AG09319 (cell line): ENCODE measurements at places on chromosomes 2 and 18.

DNA sequence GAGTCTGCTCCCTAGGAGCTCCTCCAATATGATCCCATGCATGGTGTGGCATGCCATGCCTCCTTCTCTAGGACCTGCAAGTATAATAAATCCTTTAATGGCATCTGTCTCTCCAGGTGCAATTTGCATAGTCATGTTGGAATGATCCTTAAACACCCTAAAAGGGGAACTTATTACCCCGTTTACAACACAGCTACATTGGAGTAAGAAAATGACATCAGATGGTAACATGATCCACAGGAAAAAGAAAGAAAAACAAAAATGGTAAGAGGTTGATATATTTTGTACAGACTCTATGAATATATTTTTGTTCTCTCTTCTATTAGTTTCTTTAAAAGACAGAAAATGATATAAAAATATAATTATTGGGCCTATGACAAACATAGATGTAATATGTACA lies 79.0 kb downstream of the CRACDL start:
- DNase-seq, result no peak

DNA sequence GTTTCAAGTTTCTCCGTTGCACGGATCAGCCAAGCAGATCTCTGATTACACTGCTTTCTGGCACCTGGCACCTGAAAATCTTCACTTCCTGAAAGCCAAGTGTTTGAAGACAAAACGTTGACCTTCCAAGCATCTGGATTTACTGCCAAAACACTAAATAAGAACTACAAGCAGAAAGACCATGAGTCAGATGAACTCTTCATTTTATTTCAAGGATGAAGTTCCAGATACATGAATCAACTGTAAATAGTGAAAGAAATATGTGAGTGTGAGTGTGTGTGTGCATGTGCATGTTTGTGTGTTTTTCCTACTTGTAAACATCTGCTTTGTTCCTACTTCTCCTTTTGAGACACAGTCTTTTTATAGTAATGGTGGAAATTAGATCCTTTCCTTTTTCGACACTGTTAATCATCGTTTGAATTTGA lies 60.0 kb upstream of the DTNA start:
- peak; percentile 14 for DNase-seq

DNA sequence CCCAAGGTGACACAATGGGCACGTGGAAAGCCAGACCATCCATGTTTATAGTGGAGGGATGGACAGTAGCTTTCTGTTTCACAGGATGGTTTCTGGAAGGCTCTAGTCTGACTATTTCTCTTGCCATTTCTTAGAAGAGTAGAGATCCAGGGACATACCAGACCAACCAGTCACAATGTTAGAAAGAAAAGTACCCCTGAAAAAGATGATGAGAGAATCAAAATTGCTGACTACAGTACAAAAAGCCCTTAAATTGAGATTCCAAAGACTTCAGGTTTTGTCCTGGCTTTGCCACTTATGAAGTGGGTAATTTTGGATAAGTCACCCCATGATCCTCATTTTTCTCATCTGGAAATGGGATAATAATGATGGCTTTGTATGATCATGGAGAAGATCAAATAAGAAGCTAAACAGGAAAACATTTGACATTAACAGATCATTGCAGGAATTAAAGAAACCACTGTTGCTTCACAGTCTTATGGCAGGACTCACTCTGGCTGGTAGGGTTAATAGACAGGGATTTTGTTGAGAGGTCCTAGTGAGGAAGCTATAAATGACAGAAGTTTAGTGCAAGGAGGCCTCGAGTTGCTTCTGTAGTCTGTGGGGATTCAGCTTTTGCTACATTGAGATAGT lies 386.0 kb downstream of the IRS1 start:
- DNase-seq, result no peak

- no peak for DNase-seq
Observed at GRCh38 chr2:95013726-95014125, 11.8 kb upstream of the MAL start.

DNA sequence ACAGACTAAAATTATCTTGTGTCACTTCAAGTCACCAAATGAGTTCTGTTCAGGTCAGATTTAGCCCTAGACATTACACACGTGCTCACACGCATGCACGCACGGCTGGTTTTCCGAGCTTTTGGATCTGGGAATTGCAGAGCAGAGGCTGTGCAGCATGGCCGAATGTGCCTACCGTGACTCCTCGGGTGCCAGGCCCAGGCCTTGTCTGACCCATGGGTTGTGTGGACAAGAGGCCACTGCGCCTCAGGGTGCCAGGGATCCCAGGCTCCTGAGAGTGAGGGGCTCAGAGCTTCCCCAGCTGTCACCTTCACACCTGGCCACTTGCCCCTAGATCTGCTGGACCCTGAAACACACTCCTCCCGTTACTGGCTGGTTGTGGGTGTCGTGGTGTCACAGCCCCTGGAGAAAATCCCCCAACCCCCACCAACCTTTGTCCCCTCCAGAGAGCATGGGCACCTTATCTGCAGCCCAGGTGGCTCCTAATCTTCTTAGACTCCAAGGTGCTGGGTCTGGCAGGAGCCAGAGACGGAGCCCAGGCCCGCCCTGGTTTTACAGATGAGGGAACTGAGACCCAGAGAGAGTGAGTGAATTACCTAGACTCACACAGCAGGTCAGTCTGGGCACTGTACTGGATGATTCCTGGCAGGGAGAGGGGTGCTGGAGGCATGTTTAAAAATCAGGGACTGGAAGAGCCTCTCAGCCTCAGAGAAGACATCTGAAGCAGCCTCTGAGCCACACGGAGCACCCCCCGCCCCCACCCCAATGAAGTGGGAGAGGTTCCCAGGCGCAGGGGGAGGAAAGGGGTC lies 56.8 kb downstream of the ATOH8 start:
- DNase-seq, result no peak

- DNase-seq, result no peak
Observed at GRCh38 chr18:64986906-64987495, 763.8 kb upstream of the CDH7 start.

GRCh38 chr18:55775972-55776371 lies 188.0 kb upstream of the TCF4 start:
- DNase-seq, result no peak

- no peak for DNase-seq
Observed at GRCh38 chr2:96301865-96302264, 3.5 kb downstream of the SNRNP200 start.

GRCh38 chr2:232980683-232981082 lies 32.4 kb downstream of the NGEF start:
- DNase-seq, result no peak

DNA sequence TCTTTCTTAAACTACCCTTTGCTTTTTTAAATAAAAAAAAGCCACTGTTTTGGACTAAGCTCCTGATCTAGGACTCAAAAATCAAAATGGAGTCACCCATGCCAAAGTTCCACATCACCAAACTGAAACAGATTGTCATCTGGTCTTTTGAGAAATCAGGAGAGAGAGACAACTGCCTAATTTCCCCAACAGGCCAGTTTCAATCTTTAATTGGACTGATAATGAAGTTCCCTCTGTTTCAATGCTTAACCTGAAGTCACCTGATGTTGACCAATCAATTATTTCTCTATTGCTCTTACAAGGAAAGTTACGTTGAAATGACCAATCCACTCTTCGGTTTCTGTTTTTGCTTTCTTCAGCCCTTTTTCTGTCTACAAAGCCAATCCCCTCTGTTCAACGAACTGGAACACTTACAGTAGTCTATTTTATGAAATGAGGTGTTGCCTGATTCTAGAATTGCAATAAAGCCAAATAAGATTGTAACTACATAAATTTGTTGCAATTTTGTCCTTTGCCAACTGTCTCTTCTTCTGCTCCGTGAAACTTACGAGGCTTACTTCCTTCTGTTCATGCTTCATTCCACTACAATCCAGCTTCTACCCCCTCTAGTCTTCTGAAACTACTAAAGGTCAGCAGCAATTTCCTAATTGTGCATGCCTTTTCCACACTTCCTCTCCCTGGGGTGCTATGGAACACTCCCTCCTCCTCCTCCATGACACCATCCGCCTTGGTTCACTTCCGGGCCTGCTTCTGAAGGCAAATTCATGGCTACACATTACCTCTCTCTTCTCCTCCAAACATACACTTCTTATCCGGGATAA lies 95.2 kb upstream of the CD302 start:
- no peak for DNase-seq

DNA sequence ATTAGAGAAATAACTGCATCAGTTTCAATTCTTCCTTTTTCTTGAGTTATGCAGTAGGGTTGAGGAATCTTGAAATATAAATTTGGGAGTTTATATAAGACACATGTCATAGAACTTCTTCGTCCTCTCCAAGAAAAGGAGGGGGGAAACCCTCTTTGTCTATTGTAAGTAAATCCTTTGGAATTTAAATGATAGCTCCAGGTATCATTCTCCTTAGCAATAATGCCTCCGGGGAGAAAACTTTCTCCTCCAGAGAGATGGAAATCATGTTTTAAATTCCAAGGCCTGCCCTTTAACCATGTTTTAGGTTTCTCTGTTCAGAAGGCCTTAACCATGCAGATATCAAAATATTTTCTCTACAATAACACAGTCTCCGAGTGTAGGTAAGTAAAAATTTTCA lies 899.7 kb upstream of the GCFC2 start:
- no peak for DNase-seq

DNA sequence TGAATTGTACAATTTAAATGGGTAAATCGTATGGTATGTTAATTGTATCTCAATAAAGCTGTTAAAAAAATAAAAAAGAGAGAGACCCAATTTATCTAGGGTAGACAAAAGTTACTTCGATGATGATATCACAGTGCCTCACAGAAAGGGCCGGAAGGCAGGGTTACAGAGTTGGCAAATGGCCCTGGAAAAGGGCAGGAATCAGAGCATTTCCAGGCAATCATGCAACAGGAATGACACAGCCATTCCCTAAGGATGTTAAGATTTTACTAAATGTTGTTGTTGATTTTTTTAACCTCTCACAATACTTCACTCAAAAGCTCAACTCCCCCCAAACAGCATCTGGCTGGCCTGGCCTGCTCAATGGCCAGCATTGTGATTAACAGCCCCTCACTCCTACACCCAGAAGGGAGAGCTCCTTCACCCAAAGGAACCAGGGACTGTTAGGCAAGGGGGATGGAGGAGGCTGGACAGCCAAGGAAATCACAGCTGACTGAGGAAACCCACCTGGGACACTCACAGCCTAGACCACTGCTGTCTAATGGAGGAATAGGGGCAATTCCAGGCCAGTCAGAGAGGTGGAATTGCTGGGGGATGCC lies 7.7 kb upstream of the SP100 start:
- peak; percentile 70 for DNase-seq

- no peak for DNase-seq
Observed at GRCh38 chr18:22355598-22355997, 62.1 kb downstream of the CTAGE1 start.

GRCh38 chr2:170817093-170818035 lies 677 bp downstream of the GAD1 start:
- DNase-seq, result no peak

DNA sequence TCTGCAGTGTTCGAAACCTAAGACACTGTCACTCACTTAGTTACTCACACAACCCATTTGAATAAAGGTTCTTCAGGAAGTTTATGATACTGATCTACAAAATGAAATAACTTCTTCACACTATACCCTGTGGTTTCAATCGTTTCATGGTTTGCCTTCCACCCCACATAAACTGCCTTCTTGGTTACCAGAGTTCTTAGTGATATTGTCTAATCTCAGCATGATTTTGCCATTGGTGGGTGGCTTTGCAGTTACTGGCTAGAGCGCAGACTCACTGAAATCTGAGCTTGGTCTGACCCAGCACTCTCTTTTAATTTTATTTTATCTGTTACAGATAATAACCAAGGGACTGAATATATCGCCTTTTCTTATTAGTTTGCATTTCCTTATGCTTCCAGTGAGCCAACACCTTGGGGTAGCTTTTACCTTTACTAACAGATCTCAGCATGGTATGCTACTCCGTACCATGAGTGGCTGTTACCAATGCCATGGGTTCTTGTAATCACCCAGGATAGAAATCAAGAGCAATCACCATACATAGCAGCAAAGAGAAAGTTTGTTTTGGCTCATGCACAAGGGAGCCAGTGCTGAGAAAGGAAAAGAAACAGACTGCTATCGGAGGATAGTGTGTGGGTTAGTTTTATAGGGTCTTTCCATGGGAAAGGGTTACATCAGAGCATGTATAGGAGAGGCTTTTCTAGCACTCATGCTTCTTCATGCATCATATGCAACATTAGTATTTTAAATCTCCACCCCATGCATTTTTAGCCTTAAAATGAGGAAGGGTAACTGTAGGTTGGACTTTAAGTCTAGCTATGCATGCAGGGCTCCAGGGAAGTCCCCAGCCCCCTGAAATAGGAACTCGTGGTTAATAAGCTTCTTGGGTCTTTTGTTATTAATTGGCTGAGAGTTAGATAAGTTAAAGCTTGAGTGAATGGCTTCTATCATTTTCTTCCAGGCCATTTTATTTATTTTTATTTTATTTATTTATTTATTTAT lies 33.3 kb downstream of the ANXA4 start:
- no peak for DNase-seq

DNA sequence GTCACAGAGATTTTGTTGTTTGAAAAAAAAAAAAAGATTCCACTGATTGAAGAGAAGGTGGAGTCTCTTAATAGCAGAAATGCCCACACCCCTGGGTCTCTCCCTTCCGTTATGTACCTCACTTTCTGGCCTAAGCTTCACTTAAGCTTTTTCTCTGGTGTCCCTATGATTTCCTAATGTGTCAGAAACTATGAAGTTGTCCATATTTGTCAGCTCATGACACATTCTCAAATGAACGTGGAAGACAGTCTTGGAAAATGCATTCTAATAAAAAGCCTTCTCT lies 5.4 kb upstream of the MALL start:
- no peak for DNase-seq

DNA sequence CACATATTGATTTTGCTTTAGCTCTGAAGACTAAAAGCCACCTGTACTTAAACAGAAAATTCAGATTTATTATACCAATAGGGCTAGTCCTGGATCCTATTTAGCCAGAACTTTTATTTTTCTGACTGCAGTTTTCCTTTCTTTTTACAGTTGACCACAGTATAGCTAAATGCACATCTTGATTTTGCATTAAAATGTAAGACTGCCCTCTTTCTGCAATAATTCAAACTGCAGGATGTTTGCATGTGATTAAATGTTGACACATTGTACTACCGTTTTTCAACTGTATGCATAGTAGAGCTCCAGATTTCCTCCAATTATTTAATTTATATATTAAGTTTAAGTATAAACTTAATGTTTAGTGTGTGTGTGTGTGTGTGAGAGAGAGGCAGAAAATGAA lies 1262.9 kb downstream of the SUCLG1 start:
- DNase-seq, result no peak

DNA sequence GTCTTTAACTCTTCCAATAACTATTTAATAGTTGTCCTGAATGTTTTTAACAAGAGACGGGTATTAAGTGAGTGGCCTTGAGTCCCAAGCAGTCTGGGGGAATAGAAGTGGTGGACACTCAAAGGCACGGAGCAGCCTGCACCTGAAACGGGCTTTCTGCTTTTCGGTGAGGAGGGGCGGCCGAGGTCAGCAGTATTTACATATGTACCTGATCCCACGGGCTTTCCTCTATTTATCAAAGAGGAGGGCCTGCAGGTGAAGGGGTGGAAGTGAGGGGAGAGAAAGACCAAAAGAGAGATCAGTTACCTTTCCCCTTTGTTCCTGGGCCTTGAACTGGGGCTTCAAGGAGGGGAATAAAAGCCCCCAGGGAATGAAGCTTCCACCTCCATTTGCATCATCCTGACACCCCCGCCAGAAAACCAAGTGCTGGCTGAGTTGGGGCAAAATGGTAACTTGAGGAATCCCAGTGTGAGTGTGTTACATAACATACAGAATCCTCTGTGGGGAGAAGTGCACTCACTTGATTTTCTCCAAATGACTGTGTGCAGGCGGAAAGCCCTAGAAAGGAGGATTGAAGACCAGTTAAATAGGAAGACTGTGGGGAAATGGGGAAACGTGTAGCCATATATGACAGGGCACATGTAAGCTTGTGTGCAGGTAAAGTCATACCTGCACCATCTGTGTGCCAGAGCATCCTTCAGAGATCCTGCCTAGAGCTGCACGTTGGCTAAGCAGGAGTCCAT lies 12.4 kb downstream of the POU3F3 start:
- no peak for DNase-seq
